PC-9 (cell line): ENCODE measurements at places on chromosomes 1 and 21.
A peak's percentile ranks its signal among the peaks of the same experiment; 100 is the strongest.

- peaks cover 20% of the 10 kb centered on the region for H3K4me1 ChIP-seq
- no peak for DNase-seq
- no peak overlapping the region for H3K4me3 ChIP-seq
- H3K27me3 ChIP-seq: no peaks in the 10 kb centered on the region
Measured at GRCh38 chr1:39886757-39887231, 3.5 kb upstream of the TRIT1 start.

DNA sequence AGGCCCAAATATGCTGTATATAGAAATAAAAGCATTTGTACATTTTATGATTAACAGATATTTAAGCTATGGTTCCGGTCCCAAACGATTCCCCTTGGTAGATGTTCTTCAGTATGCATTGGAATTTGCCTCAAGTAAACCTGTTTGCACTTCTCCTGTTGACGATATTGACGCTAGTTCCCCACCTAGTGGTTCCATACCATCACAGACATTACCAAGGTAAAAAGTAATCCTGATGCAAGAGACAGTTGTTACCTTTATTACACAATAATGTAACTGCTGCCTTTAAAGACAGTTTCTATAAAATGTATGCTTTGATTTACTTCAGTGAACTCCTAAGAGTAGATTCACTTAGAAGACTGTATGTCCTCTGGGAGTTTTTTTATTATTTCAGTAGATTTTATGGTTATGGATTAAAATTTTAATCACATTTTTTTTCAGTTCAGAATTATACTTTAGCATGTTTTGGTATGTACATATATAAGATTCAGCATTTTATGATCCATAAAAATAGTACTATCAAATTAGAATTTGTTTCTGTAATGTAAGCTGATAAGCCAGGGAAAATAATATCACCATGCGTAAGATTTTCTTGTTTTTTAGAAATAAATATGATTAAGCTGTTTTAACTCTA lies 96.5 kb downstream of the USP25 start:
- peaks cover 6% of the 10 kb centered on the region; the same call in 1 of the 2 replicates for H3K4me1 ChIP-seq
- peaks cover 13% of the 10 kb centered on the region for H3K36me3 ChIP-seq
- no peak for DNase-seq
- no peak overlapping the region for H3K4me3 ChIP-seq

DNA sequence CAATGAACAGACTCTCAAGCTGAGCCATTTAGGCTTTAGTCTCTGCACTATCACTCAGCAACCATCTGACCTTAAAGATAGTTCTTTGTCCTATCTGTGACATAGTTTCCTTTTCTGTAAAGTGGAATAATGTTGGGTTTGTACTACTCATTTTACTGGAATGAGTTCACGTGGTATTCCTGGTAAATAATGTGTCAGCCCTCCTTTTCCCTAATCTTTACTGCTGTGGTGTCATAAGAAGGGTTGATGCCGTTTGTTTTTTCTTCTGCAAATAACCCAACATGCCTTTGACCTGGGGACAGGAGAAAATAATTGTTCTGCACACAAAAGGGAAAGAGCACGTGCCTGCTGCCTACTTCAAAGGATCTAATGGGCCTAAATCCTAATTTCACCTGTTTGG lies 297.8 kb downstream of the BRINP3 start:
- no peaks in the 10 kb centered on the region for H3K4me1 ChIP-seq
- DNase-seq: no peak

DNA sequence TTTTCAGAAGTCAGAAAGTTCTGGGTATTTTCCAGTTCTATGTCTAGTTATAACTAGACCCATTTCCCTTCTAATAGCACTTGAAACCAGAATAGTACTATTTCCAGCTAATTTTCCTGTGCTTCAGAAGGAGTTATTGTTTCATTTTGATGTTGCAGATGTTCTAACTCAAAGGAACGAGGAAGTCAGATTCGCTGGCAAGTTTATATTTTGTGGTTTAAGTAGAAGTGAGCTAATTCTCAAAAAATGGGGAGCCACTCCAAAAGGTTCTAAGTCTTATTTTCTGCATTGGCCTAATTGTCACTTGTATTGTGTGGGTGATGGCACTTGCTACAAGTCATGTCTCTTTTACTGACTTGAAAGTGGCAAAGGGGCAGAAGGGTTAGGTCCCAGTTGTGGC lies 18.1 kb downstream of the CCDC185 start:
- H3K36me3 ChIP-seq: no peaks in the 10 kb centered on the region
- no peak for DNase-seq
- H3K27me3 ChIP-seq: no peaks in the 10 kb centered on the region; the same call in 1 of the 2 replicates
- no peaks in the 10 kb centered on the region for H3K4me1 ChIP-seq
- H3K4me3 ChIP-seq: no peak overlapping the region
- H3K27ac ChIP-seq: no peak overlapping the region

GRCh38 chr21:42460391-42461184 lies 35.4 kb downstream of the RSPH1 start:
- no peaks in the 10 kb centered on the region for H3K27me3 ChIP-seq
- H3K4me1 ChIP-seq: peaks cover 18% of the 10 kb centered on the region
- H3K4me3 ChIP-seq: no peak overlapping the region

DNA sequence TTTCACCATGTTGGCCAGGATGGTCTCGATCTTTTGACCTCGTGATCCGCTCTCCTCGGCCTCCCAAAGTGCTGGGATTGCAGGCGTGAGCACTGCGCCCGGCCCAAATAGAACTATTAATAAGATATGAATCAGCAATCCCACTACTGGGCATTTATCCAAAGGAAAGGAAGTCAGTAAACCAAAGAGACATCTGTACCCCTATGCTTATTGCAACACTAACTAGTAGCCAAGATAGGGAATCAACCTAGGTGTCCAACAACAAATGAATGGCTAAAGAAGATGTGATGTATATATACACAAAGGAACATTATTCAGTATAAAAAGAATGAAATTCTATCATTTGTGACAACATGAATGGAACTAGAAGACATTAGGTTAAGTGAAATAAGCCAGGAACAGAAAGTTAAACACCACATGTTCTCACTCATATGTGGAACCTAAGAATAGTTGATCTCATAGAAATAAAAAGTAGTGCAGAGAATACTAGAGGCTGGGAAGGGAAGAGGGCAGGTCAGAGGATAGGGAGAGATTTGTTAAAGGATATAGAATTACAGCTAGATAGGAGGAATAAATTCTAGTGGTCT lies 48.8 kb downstream of the XPR1 start:
- H3K27ac ChIP-seq: no peak overlapping the region
- DNase-seq: no peak
- no peaks in the 10 kb centered on the region for H3K36me3 ChIP-seq
- no peaks in the 10 kb centered on the region for H3K27me3 ChIP-seq
- no peak overlapping the region for H3K4me3 ChIP-seq

GRCh38 chr1:160999376-160999775 lies 21.6 kb downstream of the F11R start:
- DNase-seq: no peak
- H3K4me3 ChIP-seq: no peak overlapping the region
- H3K27ac ChIP-seq: no peak overlapping the region
- no peaks in the 10 kb centered on the region for H3K27me3 ChIP-seq
- H3K4me1 ChIP-seq: peaks cover 33% of the 10 kb centered on the region

- no peak overlapping the region for H3K27ac ChIP-seq
- no peak overlapping the region for H3K4me3 ChIP-seq
- DNase-seq: no peak
- no peaks in the 10 kb centered on the region for H3K4me1 ChIP-seq
- no peaks in the 10 kb centered on the region for H3K27me3 ChIP-seq
Measured at GRCh38 chr1:15727424-15727823, 8.6 kb upstream of the SLC25A34 start.

DNA sequence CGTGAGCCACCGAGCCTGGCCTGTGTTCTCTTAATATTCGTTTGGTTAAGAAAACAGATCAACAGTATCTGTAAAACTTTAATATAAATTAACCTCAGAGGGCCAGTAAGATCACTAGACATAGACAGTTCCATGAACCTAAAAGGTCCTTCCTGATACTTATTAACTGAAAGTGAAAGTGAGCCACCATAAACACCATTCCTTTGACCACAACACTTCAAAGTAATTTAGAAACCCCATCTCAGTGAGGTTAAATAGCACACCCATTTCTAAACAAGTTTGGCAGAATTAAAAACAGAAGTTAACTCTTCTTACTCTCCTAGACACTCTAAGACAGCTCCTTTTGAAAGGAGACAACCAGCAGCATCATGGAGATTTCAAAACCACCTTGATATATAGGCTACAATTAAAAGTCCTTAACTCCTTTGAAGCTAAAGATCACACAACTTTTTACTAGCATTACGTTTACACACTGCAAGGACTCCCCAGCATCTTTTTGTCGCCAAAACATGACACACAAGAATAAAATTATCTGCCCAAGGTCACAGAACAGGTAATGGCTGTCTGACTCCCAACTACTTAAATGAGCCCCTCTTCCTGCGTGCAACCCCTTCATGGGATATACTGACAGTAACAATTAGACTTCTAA lies 2.2 kb downstream of the RNF19B start:
- peak overlapping the region; percentile 28 for H3K27ac ChIP-seq
- no peaks in the 10 kb centered on the region for H3K27me3 ChIP-seq
- no peaks in the 10 kb centered on the region for H3K36me3 ChIP-seq
- H3K4me1 ChIP-seq: peaks cover 30% of the 10 kb centered on the region

DNA sequence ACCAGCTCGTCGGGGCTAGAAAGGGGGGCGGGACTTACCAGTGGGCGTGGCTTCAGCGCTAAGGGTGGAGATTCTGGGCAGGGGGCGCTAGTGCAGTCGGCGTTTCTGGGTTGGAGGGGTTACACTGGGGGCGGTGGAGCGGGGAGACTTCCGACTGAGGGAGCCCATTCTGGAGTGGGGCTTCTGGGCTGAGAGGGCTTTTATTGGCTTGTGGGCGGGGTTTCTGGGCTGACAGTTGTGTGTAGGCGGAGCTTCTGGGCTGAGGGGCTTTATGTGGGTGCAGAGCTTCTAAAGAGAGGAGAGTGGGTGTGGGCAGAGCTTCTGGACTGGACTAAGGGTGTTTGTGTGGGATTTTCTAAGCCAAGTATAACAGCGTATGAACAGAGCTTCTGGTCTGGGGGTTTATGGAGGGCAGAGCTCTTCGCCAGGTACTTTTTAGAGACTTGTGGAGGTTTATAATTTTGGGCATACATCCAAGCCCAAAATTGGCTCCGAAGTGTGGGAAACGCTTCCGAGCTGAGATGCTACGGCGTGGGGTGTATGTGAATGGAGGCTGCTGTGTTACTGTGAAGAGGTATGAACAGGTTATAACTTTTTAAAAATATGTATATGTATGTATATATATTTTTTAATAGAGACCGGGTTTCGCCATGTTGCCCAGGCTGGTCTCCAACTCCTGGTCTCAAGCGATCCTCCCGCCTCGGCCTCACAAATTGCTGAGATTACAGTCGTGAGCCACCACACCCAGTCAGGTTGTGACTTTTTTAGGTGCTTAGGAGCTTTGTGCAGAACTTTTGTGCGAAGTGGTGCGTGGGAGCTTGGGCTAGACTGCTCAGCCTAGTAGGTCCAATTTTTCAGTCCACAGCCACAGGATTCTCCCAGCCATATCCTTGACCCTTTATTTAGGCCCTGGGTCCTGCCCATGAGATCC lies 825 bp downstream of the TMEM39B start:
- no peak overlapping the region for H3K27ac ChIP-seq
- DNase-seq: no peak
- peaks cover 16% of the 10 kb centered on the region for H3K4me1 ChIP-seq
- H3K27me3 ChIP-seq: no peaks in the 10 kb centered on the region

DNA sequence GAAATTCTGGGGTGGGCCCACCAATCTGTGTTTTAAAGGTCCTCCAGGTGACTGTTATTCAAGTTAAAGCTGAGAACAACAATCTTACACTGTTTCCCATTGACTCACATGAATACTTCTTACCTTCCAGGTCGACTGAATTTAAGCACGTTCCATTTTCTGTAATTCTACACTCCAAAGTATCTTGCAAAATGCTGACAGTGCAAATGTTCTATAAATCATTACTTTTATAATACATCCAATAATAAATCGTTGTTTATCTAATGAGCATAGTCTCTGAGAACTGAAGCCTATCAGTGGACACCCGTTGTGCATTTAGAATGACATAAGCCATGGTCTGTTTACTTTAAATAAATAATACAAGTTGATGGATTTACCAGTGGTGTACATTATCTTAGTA lies 75.8 kb upstream of the FMO3 start:
- no peak overlapping the region for H3K4me3 ChIP-seq
- H3K36me3 ChIP-seq: no peaks in the 10 kb centered on the region
- H3K4me1 ChIP-seq: no peaks in the 10 kb centered on the region
- H3K27ac ChIP-seq: no peak overlapping the region
- 0 out of 2 replicates have a peak, but pooled peaks cover 6% of the 10 kb centered on the region for H3K27me3 ChIP-seq

- peak overlapping the region; percentile 85 for H3K27ac ChIP-seq
- peaks cover 13% of the 10 kb centered on the region; the same call in 1 of the 2 replicates for H3K4me1 ChIP-seq
- H3K36me3 ChIP-seq: peaks cover 28% of the 10 kb centered on the region
- peak overlapping the region; percentile 73 for H3K4me3 ChIP-seq
Measured at GRCh38 chr1:25246600-25247023, 642 bp downstream of the RSRP1 start.

GRCh38 chr1:94980582-94981574 lies 54.0 kb upstream of the CNN3 start:
- no peak for DNase-seq
- no peak overlapping the region for H3K4me3 ChIP-seq
- peaks cover 15% of the 10 kb centered on the region for H3K4me1 ChIP-seq
- no peaks in the 10 kb centered on the region for H3K27me3 ChIP-seq
- no peak overlapping the region for H3K27ac ChIP-seq
- H3K36me3 ChIP-seq: no peaks in the 10 kb centered on the region

GRCh38 chr21:45180246-45180599 lies 105.8 kb downstream of the ADARB1 start:
- H3K27ac ChIP-seq: no peak overlapping the region
- H3K36me3 ChIP-seq: no peaks in the 10 kb centered on the region
- H3K27me3 ChIP-seq: no peaks in the 10 kb centered on the region
- H3K4me1 ChIP-seq: no peaks in the 10 kb centered on the region
- no peak for DNase-seq
- no peak overlapping the region for H3K4me3 ChIP-seq

DNA sequence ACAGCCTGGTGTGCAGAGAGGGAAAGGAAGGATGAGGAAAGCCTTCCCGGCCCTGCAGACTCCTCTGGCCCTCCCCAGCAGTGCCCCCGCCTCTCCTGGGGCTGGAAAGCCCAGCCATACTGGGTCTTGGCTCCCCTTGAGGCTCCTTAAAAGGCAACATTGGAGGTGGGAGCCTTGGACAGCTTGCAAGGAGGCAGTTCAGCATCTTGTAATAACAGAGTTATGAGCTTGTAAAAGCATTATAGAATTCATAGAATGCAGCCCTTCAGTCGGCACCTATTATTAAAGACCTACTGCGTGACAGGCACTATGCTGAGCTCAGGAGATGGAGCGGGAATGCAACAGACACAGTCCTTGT lies 4.2 kb downstream of the TINAGL1 start:
- H3K27me3 ChIP-seq: no peaks in the 10 kb centered on the region
- peak overlapping the region; percentile 81 for H3K27ac ChIP-seq
- peaks cover 65% of the 10 kb centered on the region for H3K36me3 ChIP-seq
- H3K4me3 ChIP-seq: peak overlapping the region; percentile 70; the same call in 1 of the 2 replicates
- H3K4me1 ChIP-seq: peaks cover 73% of the 10 kb centered on the region

GRCh38 chr1:53567851-53568250 lies 108.7 kb downstream of the DMRTB1 start:
- no peak overlapping the region for H3K27ac ChIP-seq
- no peak overlapping the region for H3K4me3 ChIP-seq
- H3K27me3 ChIP-seq: no peaks in the 10 kb centered on the region

- no peaks in the 10 kb centered on the region for H3K27me3 ChIP-seq
- peak overlapping the region; percentile 12; the same call in 1 of the 2 replicates for H3K4me3 ChIP-seq
- H3K36me3 ChIP-seq: no peaks in the 10 kb centered on the region
- H3K4me1 ChIP-seq: peaks cover 48% of the 10 kb centered on the region
- peak overlapping the region; percentile 91 for H3K27ac ChIP-seq
Measured at GRCh38 chr1:85612704-85613361, 32.3 kb downstream of the CCN1 start.
